Transverse colon (tissue), 4 donors: ENCODE measurements at places on chromosomes 2 and 18. TPM values are rescaled to one million over a fixed set of nuclear protein-coding genes. Genes with fewer than 3 reads are reported as not detected.

OTOF gene
- total RNA-seq, result not detected

CFC1 gene
- total RNA-seq, result 1.1 TPM

GPBAR1 gene
- not detected for total RNA-seq

DTNA gene
- 74.4 TPM for total RNA-seq

ERFE gene
- total RNA-seq, result 0.41 TPM

LYG1 gene
- not detected for total RNA-seq

PXDN gene
- total RNA-seq, result 46.2 TPM

MFSD2B gene
- not detected for total RNA-seq

LIPG gene
- 11.5 TPM for total RNA-seq

ZNF516 gene
- total RNA-seq, result 29.7 TPM

CROCC2 gene
- not detected for total RNA-seq

CPLX4 gene
- total RNA-seq, result not detected

SCG2 gene
- 0.37 TPM for total RNA-seq

PRKAG3 gene
- not detected for total RNA-seq

RAB6D gene
- total RNA-seq, result 2.5 TPM

CEP76 gene
- 8.7 TPM for total RNA-seq

WDCP gene
- total RNA-seq, result 4.0 TPM

GLI2 gene
- total RNA-seq, result 15.1 TPM

STARD6 gene
- total RNA-seq, result not detected

LYPD6B gene
- 3.1 TPM for total RNA-seq

TMEM178A gene
- total RNA-seq, result 7.5 TPM

PROM2 gene
- total RNA-seq, result 29.5 TPM

TMEFF2 gene
- 0.27 TPM for total RNA-seq

IFIH1 gene
- 23.1 TPM for total RNA-seq

COLEC11 gene
- not detected for total RNA-seq

PHOSPHO2 gene
- 12.7 TPM for total RNA-seq

UGT1A8 gene
- 4.8 TPM for total RNA-seq

BOD1L2 gene
- total RNA-seq, result not detected

DUSP19 gene
- total RNA-seq, result not detected

RRM2 gene
- 5.3 TPM for total RNA-seq

ANO7 gene
- 202 TPM for total RNA-seq

IL36B gene
- not detected for total RNA-seq

FER1L5 gene
- total RNA-seq, result not detected

PROKR1 gene
- 2.2 TPM for total RNA-seq

ELOA2 gene
- total RNA-seq, result not detected

CD8B2 gene
- total RNA-seq, result not detected

RTP5 gene
- not detected for total RNA-seq
